Iris pigment epithelial cell (primary cell): ENCODE measurements at places on chromosomes 3 and 15.
A peak's percentile ranks its signal among the peaks of the same experiment; 100 is the strongest.

- no peak for DNase-seq
Observed at GRCh38 chr15:29452881-29453731, 183.5 kb upstream of the NSMCE3 start.

GRCh38 chr15:70169147-70169546 lies 71.4 kb upstream of the TLE3 start:
- DNase-seq, result no peak

DNA sequence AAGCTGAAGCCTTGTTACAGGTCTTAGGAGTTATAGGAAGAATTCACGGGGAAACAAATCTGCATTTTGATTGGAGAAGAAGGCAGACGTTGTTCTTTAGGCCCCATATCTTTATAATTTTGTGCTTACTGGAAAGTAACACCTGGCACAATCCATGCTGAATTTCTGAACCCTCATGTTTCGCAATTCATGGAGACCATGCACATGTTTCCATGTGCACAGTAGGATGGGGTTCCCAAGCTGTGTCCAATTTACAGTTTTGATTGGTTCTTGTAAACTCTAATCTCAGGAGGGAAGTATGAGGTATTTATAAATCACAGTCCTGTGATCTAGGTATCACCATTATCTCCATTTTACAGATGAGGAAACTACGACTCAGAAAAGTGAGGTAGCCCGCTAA lies 7.8 kb upstream of the SCAANT1 start:
- DNase-seq, result no peak

DNA sequence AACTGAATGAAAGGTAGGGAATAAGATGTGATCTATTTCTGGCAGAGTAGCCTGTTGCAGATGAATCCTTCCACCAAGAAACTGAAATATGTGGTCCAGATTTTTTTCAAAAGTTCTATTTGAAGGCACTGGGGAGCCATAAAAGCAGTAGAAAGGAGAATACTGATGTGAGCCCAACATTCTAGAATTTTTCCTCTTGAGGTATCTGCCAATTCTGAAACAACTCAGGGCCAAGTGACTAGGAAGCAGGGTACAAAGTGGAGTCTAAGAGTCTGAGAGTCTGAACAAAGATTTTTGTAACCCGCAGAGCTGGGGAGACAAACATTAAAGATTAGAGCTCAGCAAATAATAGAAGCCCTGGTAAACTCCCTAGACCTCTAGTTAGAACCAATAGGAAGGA lies 58.3 kb upstream of the SLCO3A1 start:
- no peak for DNase-seq

- peak; percentile 78 for DNase-seq
Observed at GRCh38 chr3:171646357-171647133, 163.7 kb downstream of the PLD1 start.

DNA sequence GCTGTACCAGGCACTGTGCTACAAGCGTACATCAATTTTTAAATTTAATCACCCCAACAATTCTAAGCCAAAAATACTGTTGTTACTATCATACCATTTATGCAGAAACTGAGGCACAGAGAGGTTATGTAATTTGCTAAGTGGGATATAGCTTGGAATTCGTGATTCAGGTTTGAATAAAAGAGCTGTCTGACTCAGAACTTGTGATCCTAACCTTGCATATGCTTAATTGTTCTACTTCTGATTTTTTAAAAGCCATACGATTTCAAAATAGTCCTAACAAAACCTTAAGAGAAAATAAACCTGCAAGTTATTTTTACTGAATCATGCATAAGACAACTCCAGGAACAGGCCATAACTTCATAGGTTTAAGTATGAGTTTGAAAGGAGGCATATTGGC lies 498.0 kb upstream of the CFAP20DC start:
- DNase-seq, result no peak

- no peak for DNase-seq
Observed at GRCh38 chr3:174700736-174701135, 158.4 kb upstream of the NAALADL2 start.

DNA sequence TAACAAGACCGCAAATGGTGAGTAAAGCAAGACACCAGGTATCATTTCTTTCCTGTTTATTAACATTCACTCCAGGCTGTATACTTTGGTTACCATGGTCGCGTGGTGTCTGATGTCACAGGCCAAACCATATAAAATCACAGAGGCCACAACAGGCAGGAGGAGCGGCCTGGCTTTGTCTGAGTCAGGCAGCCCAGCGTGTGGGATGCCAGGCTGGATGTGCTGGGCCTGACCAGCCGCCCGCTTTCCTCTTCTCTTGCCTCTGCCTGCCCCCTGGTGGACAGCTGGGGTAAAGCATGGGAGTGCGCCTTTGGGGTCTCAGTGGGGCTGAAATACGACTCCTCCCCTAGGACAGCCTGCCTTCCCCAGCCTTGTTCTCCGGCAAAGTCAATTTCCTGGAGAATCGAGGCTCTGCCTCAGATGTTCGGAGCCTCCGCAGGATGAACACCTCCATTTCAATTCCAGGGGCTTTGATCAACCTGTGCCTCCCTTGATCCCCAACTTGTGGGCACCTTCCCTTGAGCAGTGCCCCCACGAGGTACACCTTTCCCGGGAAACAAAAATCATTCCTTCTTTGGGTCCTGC lies 78.2 kb downstream of the CCNL1 start:
- DNase-seq, result peak; percentile 88

GRCh38 chr3:60189304-60189703 lies 1061.9 kb downstream of the FHIT start:
- no peak for DNase-seq

DNA sequence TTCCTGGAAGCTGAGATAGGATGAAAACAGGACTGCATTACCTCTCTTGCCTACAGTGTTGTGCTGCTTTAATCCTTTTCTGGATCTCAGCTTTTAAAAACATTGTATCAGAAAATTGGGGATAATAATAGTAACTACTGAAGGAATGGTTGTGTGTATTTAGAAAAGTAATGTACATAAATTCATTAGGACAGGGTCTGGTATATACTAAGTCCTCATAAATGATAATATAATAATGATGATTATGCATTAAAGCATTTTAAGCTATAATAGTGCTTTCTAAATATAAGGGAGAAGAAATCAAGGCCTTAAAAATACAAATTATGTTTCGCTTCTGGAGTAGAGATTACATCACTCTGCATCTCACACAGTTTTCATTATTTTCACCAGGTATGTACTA lies 530.1 kb downstream of the ZNF385D start:
- DNase-seq, result no peak

DNA sequence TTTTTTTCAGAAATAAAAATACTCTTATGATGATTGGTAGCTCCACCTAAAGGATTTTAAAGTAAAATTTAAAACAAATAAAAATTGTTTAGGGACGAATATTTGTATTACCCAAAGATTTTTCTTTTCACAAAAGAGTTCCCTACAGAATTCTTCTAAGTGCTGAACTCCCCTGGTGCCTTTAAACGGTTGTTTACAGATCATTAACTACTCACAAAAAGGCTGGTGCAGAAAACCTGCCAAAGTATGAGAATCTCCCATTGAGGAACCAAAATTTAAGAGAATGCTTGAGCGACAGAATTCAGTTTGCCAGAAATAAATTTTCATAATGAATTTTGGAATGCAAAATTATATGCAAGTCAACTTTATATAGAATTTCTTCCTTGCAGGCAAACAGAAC lies 497.8 kb upstream of the NR2F2 start:
- no peak for DNase-seq

GRCh38 chr3:110929816-110930215 lies 141.8 kb upstream of the NECTIN3 start:
- DNase-seq, result peak; percentile 62

DNA sequence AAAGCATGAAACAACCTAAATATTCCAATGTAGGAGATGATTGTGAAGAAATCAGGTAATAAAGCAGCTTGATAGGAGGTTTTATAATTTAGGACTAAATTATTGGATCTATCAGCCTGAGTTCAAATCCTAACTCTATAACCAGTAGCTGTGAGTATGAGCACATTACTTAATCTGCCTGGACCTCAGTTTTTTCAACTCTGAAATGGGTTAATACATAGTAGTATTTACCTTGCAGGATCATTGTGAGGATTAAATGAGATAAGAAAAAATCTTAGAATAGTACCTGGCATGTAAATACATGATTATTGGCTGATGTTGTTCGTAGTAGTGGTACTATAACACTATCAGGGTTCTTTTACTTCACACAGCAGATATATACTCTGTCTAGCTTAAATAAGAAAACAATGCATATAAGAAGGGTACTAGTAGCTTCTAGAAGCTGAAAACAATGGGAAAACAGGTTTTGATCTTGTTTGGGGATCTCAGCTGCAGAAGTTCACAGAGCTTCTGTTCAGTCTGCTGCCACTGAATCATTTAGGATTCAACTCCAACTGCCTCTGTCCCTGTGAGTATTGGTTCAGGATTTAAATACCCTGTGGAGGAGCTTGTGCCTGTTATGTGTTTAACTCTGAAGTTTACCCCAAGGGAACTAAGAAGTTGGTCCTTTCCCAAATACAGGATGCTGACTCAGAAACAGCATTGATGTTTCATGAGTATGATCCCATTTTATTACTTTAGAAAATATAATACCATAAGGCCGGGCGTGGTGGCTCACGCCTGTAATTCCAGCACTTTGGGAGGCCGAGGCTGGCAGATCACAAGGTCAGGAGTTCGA lies 34.2 kb downstream of the KAT2B start:
- DNase-seq, result no peak

DNA sequence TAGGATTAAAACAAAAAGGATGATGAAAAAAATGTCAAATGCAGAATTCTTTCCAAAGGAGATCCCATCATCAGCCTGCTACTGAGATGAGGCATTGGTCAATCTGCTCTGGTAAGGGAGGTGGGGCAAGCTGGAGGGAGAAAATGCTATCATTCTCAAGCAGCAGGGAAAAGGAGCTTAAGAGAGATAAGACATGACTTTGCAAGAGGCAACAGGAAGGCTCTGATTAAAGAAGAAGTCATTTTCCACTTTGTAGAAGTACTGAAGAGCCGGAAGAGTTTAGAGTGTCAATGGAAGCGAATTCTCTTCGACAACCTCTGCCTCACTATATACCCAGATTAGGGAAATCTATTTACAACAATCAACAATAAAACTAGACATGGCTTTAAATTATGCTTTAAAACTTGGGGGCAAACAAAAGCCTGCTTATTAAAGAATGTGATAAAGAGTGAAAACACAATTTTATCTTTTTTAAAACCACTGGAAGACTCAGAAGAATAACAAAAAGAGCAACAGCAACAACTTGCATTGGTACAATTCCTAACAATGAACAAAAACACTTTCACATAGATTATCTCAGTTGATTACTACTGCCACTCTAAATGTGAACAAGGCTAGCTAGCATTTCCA lies 81.8 kb upstream of the NANOGP8 start:
- DNase-seq, result peak; percentile 37

GRCh38 chr15:64521726-64522164 lies 61.4 kb downstream of the ZNF609 start:
- DNase-seq, result peak; percentile 60

DNA sequence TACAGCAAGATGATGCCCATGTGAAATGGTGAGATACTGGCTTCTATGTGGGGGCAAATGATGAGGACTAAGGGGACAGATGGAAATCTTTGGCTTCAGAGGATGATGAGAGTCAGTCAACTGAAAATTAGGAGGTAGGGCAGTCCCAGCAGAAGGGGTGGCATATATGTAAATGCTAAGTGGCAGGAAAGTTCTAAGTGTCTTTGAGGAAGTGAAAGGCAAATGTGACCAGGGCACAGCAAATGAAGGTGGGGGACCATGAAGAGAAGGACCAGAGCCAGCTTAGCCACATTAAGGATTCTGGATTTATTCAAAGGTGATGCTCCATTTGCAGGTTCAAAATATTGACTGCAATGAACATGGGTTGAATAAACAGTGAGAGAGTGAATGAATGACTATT lies 29.2 kb upstream of the LIMD1 start:
- no peak for DNase-seq

GRCh38 chr3:184259878-184260723 lies 1.3 kb downstream of the CAMK2N2 start:
- peak; percentile 32 for DNase-seq

DNA sequence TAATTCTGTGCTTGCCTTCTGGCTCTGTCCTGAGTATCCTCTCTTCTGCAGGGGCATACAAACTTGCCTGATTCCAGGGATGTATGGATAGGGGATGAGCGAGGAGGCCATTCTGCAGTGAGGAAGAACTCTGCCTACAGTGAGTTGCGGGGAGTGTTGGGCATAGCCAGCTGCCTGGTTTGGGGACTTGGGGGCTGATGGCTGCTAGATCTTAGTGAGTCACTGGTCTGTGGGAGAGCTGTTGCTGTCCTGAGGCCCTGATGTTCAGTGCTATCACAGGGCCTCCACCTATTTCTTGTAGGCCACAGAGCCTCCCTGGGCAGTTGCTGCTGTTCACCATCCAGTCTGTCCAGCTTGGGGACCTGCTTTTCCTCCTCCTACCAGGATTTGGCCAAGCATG lies 20.3 kb downstream of the CDAN1 start:
- peak; percentile 9 for DNase-seq

DNA sequence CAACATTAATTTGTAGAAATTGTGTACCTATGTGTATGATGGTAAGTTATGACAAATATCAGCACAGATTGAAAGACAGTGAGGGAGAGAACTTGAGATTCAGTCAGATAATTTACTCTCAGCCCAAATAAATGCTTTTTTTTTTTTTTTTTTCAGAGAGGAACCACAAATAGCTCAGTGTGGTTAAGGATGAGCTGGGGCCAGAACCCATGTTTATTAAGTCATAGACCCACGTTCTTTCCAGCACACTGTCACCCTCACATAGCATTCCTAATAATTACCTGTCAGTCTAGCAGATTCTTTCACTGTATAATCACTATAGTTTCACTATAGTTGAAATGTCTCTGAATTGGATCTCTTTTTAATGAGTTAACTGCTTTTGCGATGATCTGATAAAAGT lies 246.1 kb downstream of the ZIC1 start:
- peak; percentile 36 for DNase-seq

DNA sequence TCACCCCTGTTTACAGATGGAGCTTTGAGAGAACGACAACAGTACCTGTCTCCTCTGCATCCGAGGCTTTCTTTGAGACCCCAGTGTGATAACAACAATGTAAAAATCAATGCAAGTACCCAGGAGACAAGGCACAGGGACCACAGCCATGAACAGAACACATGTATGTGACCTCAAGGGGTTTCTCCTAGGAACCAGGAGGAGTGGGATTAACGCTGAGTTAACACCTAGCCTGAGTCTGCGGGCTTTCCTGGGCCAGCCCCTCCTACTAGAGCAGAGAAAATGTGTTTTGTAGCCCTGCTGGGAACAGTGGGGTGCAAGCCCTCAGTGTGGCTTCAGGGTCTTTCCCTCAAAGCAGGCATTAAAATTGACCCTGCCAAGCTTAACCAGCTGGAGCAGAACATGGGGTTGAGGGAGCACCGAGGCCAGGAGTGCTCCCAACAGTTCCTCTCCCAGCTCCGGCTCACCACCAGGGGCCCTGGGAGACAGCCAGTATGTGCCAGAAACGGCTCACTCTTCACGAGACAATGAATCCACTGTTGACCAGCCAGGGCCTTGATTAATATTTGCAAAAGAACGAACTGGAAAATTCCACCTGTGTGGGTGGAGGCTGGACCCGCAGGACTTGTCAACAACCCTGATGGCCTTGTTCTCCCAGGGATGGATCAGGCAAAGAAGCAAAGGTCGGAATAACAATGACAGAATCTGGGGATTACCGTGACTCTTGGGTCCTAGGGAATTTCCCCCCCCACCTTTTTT lies 3.6 kb downstream of the CHDH start:
- DNase-seq, result peak; percentile 18
